GM19239 (cell line): ENCODE measurements at places on chromosomes 12 and 14.

DNA sequence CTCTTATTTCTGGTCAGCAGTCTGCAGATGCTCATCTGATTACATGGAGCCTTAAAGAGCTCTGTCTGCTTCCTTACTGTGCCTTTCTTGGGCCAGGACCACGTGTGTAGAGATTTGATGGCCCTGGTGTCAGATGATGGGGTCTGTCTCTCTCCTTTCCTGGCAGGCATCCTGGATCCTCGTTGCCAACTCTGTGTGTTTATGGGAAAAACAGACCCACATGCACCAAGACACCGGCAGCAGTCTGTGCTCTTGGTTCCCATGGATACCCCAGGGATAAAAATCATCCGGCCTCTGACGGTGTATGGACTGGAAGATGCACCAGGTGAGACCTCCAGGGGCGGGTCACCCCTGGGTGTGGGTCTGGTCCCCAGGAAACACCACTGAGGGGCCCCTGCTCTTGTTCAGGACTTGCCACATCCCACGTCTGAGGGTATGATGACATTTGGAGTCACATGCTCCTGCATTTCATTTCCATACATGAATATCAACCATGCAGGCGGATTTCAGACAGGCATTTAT, 18.5 kb upstream of the ALDH2 start:
- DNase-seq, result no peak

- DNase-seq, result no peak
These were observed 15.4 kb upstream of the OAS1 start for GRCh38 chr12:112891093-112892024.

DNA sequence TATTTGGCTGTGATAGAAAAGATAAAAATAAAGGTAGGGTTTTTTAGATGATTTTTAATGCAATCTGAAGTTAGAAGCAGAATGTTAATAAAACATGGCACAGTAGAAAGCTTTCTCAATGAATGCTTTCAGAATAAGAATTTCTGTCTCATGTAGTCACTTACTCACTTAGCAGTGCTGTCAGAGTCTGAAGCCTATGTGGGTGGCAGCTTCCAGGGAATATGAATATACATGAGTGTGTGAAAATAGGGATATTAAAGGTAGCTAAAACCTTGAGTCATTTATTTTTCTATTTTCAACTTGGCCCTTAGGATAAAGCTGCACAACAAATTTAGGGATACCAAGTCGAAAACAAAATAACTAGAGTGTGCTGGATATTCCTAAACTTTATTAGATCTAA, 427.9 kb downstream of the AEBP2 start:
- no peak for DNase-seq

- DNase-seq, result peak; percentile 1
These were observed 571 bp downstream of the ZNF891 start for GRCh38 chr12:133129368-133130037.

- no peak for DNase-seq
These were observed 1526.3 kb downstream of the AACS start for GRCh38 chr12:126591533-126591932.

- DNase-seq, result no peak
These were observed 10.6 kb downstream of the GPR33 start for GRCh38 chr14:31477248-31477647.

DNA sequence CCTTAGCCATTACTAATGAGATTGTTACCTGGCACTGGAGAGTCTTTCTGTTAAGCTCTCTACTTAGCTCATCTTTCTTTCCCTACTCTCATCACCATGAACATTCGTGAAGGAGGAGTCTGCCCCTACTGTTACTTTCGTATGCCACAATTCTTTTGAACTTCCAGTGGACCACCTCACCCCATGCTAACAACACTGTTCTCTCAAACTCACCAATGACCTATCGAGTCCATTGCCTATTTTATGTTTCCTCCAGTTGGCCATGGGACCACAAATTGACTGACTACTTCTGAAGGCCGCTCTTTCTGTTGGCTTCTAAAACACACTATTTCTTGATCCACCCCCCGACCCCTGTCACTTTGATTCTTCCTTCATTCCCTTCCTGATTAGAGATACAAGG, 192.4 kb upstream of the GZMB start:
- DNase-seq, result no peak

- DNase-seq, result no peak
These were observed 16.5 kb downstream of the PTGES3 start for GRCh38 chr12:56671608-56672007.
